Skeletal muscle cell (primary cell): ENCODE measurements at places on chromosomes 16 and 17.

- peak; percentile 48 for DNase-seq
Measured at GRCh38 chr17:83155128-83156121, 76.0 kb downstream of the METRNL start.

DNA sequence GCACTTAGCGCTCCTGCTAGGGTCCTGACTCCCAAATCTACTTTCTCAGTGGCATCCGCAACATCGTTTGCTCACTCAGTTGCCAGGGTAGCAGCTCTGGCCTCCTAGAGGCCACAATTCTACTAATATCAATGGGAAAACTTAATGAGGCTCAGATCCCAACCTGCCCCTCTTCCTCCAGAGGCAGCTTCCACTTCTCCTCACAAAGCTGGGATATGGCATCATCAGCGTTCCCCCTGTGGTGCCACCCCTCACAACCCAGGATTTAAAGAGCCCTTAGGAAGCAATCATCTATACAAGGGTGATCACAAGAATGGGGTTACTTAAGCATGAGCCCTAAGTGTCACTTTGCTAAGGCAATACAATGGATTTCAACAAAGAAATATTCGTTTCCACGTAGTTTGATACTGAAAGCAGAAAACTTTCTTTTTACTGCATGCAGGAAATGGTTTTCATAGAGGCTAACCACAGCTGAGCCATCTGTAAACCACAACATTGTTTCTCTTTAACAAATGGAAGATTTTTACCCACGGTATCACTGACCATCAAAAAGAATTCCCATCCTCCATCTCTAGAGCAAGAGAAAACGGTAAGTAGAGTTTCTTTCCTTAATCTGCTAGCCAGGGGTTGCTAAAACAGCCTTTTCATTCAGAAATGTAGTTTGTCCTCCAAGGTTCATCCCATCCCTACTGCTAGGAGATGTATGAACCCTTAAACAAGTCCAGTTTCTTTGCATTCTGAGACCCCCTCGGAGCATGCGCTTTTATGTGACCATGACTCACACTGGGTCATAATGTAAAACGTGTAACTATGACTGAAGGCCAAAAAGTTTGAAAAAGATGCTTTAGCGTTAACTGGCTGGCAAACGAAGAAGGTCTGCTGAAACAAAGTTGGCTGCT lies 68.3 kb upstream of the BCAR1 start:
- peak; percentile 72 for DNase-seq

- no peak for DNase-seq
Measured at GRCh38 chr17:80173916-80174315, 4.1 kb downstream of the CARD14 start.

DNA sequence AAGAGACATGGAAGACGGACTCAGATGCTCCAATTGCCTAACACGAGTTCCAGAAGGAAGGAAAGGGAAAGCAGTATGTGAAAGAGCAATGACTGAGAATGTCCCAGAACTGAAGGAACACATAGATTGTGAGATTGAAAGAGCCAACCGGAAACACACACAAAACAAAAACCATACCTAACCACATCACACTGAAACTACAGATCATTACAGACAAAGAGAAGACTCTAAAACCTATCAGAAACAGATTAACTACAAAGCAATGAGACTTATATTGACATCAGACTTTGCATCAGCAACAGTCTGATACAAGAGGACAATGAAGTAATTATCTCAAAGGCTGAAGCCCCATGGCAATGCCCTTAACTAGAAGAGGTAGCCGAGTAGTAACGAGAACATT lies 45.6 kb upstream of the CLEC18B start:
- DNase-seq: no peak

DNA sequence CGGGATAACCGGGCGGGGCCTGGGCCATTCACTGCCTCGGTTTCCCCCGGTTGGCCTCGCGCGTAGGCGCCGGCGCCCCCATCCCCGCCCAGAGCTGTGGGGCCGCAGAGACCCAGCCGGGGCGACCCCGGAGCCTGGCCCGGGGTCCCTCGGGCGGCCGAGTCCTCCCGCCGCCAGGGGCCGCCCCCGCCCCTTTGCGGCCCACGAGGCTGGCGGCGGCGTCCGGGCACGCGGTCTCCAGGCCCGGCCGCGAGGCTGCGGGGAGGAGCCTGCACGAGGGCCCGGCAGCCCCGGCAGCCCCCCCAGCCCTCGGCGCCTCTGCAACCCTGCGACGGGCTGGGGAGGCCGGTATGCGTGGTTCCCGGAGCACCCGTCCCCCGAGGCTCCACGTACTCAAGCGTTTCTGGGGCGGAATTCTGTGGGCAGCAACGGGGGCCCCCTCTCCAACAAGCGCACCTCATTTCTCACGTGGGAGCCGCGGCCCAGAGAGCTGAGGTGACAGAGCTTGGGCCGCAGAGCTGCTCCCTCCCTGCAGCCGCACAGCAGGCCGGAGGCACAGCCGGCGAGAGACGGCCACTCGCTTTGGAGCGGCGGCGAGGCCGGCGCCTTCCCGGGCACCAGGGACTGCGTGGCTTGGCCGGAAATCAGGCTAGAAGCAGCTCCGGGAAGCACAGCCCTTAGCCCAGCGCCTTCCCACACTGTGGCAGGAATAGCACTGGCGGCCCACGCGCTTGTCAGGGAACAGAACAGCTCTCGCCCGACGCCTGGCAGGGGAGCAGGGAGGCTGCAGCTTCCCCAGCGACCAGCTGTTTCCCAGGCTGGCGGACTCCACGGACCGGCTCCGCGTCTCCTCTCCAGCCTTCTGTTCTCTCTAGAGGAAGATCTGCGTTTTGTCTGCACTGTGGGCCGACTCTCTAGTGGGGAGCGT lies 867 bp upstream of the LIMD2 start:
- DNase-seq: peak; percentile 25

GRCh38 chr17:66564992-66565465 lies 262.6 kb downstream of the PRKCA start:
- DNase-seq: no peak

GRCh38 chr17:14058051-14058450 lies 11.3 kb upstream of the COX10 start:
- DNase-seq: no peak
